Brain microvascular endothelial cell (primary cell): ENCODE measurements at places on chromosomes 11 and 22.
A peak's percentile ranks its signal among the peaks of the same experiment; 100 is the strongest.

DNA sequence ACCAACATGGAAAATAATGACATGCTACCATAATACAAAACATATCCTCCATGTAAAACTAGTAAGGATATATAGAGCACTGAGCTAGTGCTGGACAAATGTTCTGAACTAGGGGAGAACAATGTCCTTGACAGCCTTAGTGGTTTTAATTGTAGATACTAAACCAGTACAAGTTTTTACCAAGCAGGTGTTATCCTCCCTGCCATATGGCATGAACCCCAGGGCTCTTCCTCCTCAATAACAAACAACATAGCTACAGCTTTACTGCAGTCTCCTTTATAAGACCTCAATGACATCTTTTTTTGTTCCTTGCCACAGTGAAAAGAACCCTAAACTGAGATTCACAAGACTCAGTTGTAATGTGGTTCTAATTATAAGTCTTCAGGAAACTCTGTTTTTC is 70.2 kb upstream of the GDPD4 start:
- no peak for DNase-seq

- DNase-seq, result no peak
Observed at GRCh38 chr11:69914286-69915150, 95.3 kb upstream of the FGF3 start.

GRCh38 chr11:11301212-11301611 is 51.8 kb downstream of the CSNK2A3 start:
- no peak for DNase-seq

- DNase-seq, result no peak
Observed at GRCh38 chr11:113670149-113670830, 35.8 kb downstream of the TMPRSS5 start.

DNA sequence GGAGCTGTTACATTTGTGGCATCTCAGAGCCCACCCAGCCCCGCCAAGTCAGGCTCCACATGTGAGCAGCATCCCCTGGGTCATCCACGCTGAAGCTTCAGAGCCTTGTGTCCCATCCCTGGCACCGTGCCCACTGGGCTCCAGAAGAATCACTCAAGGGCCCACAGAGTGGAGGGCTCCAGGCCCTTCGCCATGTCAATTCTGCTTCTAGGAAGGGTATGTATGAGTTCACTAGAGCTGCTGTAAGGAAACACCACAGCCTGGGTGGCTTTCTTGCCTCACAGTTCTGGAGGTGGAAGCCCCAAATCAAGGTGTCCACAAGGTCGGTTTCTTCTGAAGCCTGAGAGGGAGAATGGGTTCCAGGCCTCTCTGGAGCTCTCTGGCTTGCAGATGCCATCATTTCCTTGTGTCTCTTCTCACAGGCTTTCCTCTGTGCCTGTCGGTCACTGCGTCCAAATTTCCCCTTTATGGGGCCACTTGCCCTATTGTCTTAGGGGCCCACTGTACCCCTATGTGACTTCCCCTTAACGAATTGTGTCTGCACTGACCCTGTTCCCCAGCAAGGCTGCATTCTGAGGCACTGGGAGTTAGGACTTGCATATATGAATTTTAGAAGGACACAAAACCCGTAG is 1476.0 kb downstream of the TBC1D22A start:
- no peak for DNase-seq

GRCh38 chr11:109734566-109734965 is 312.6 kb downstream of the C11orf87 start:
- no peak for DNase-seq

DNA sequence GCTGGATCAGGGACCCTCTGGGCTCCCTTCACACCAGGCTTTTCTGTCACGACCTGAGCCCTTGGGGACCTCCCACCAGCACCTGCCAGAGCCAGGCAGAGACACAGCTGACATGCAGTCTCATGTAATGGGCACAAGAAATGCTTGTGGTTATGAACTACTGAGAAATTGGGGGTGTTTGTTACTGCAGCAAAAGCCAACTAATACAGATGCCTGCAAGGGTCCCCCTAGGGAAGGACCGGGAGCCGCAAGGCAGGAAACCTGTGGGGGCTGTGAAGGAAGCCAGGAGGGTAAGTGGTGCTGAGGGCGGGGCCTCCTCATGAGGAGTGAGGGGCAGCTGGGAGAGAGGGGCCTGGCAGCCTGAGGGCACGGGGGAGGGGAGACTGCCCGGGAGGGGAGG is 16.6 kb downstream of the WNT11 start:
- no peak for DNase-seq

GRCh38 chr11:18280438-18281045 is 14.5 kb downstream of the SAA1 start:
- DNase-seq, result no peak

- no peak for DNase-seq
Observed at GRCh38 chr11:1672613-1673350, 24.2 kb upstream of the KRTAP5-6 start.

DNA sequence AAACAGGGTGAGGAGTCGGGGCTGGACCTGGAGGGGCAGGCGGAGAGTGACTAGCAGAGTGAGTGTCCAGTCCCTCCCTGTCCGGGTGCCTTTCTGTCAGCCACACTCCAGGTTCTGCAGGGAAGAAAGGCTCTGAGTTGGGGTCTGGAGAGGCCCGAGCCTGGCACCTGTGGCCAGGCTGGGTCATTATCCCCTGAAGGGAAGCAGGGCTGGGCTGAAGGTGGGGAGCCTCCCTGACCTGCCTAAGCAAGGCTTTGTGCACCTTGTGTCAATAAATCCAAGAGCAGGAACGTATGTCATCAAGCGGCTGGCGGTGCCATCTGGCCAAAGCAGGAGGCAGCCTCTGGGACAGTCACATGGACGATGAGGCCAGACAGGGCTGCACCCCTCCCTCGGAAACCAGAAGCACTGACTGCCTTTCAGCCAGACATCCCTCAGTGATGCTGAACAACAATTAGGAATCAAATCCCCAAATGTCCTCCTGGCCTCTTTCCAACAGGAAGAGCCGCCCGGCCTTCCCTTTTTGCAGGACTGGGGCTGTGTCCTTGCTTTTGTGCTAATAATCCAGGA is 73.9 kb upstream of the FGF3 start:
- no peak for DNase-seq

- no peak for DNase-seq
Observed at GRCh38 chr11:122158171-122158570, 42.2 kb upstream of the BLID start.

DNA sequence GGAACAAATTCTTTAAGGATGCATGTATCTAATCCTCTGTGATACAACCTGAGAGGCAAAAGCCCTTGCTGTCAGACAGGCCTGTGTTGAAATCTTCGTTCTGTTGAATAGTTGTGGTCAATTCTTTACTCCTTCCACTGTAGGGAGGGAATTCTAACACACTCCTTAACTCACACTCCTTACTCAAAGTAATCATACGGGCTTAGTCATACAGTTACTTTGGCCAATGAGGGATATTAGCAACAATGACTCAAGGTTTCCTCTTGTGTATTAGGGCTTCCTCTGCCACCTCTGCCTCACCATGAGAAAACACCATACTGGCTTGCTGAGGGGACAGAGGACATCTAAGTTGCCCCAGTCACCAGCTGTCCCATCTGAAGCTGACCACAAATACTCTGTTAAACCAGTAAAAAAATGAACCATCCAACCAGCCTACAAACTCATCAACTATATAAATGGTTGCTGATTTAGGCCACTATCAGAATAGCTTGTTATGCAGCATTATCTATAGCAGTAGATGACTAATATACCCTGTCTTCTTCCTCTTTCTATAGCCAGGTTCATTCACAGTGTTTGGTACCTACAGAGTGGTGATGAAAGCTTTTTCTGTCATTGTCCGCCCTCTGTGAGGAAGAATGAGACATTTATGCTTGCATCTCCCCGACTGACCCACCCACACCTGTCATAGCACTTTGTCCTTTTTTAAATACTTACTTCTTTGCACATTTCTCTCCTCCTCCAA is 322.8 kb upstream of the SYN3 start:
- peak; percentile 80 for DNase-seq

- DNase-seq, result no peak
Observed at GRCh38 chr11:1773994-1774550, 10.3 kb upstream of the CTSD start.
